ENCODE measurements at places on chromosomes 12 and 14.

GRCh38 chr12:19965196-19966038 lies 402.9 kb upstream of the PDE3A start:
- peak; percentile 73 for DNase-seq

DNA sequence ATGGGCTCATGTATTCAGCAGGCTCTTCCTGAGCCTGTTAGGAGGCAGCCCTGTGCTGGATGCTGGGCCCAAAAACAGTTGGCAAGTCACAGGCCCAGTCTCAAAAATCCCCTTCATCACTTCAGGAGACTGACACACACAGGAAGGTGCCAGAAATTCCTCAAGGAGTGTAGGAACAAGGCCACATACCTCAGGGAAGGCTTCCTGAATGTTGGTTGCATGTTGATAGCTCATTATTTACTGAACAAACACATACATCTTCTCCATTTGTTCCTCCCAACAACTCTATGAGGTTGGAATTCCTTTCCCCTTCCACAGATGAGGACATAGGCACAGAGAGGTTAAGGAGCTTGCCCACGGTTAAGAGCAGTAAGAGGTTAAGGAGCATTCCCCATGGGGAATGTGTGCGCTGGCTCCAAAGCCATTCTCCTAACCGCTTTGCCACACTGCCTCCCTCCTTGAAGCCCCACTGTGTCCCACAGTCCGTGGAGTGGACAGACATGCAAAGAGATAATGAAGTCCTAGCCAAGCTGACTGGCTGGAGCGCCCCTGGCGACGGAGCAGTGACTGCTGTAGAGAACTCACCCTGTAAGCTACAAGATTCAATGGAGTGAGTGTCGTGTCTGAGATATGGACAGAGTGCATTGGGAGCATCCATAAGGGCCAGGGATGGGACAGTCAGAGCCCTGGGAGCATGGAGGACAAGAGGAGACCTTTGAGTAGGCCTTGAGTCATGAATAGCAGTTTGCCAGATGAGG lies 3.3 kb downstream of the HHIPL1 start:
- DNase-seq = no peak

DNA sequence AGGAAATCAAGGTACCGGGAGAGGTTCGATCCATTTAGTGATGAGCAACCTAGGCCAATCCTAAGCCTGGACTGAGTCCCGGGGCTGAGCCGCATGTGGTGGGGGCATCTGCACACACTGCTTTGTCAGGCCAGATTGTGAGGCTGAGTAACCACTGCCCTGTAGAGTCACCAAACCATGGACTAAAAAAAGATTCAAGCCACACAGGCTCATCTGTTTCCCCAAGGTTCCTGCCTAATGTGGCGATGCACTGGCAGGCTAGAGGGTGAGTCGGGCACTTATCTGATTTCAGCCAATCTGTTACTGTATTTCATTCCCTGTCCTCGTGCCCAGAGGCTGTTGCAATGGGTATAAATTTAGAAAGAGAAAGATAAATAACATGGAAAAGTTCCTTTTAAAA lies 140.8 kb downstream of the TTC7B start:
- no peak for DNase-seq

- DNase-seq = no peak
Measured at GRCh38 chr12:84805474-84805858, 107.1 kb downstream of the SLC6A15 start.

DNA sequence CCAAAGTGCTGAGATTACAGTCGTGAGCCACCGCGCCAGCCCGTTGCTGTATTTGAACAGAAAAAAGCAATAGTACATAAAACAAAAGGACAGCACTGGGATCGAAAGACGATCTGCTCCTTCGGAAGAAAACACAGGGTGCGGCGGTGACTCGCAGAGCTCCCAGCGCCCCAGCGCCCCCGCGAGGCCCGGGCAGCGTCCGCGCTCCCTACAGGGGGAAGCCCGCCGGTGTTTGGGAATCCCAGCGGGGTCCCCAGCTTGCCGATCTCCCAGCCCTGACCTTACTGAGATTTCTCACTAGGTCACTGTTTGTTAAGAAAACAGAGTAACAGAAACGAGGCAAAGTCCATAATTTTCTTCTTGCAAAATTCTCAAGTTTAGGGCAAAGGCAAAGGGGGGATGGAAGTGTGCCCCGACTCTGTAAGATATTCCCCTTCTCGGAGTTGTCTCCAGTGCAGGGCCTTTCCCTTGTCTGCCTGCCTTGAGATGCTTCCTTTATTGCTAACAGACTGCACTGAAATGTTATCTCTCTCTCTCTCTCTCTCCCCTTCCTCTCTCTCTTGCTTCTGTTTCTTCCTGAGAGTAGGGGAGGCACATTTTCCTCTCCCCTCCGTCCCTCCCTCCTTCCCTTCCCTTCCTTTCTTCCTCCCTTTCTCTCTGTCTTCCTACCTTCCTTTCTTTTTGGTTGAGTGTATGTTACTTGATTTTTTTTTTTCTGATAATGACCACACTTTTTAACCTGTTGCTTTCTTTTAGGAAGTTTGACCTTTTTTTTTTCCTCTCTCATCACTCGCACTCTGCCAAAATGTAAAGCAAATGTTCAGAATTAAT lies 91.9 kb downstream of the TMEM30B start:
- DNase-seq = no peak

DNA sequence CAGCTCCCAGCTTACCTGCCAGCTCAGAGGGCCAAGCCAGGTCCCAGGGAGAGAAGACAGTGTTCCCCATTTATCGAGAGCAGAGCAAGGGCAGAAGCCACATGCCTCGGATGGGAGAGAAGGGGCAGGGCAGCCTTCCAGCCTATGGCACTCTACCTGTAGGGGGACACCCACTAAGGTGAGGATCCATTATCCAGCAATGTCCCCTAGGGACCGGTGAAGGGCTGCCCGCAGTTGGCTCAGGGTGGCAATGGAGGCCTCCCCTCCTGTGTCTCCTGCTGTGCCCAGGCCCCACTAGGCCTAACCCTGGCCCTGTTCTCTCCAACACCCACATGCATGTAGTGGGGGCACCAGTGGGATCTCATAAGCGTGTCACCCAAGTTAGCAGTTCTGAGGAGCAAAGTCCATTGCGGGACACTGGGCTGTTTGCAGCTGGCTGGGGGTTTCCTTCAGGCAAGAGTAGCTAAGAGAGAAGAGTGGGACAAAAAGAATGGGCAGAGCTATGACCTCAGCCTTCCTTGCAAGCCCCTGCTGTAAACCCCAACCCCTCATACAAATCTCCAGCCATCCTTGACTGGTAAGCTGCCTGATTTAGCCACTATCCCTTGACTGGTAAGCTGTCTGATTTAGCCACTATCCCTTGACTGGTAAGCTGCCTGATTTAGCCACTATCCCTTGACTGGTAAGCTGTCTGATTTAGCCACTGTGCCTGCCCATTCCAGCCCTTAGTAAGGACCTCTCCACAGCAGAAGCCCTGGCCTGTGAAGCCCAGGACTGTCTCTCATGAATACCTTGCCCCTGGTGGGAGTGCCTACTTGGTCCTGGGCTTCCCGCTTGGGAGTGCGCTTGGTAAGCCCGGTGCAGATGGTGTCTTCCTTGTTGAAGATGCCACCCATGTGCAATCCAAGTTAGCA lies 5.2 kb upstream of the ASB2 start:
- no peak for DNase-seq

- DNase-seq = no peak
Measured at GRCh38 chr12:108793756-108794441, 62.6 kb upstream of the CORO1C start.

GRCh38 chr12:27901959-27902358 lies 70.6 kb downstream of the PTHLH start:
- no peak for DNase-seq

GRCh38 chr14:99809859-99810558 lies 16.8 kb downstream of the EML1 start:
- DNase-seq = no peak

GRCh38 chr12:79370021-79370420 lies 320.7 kb downstream of the PAWR start:
- no peak for DNase-seq

- DNase-seq = no peak
Measured at GRCh38 chr14:44497148-44497547, 9.9 kb downstream of the FSCB start.

DNA sequence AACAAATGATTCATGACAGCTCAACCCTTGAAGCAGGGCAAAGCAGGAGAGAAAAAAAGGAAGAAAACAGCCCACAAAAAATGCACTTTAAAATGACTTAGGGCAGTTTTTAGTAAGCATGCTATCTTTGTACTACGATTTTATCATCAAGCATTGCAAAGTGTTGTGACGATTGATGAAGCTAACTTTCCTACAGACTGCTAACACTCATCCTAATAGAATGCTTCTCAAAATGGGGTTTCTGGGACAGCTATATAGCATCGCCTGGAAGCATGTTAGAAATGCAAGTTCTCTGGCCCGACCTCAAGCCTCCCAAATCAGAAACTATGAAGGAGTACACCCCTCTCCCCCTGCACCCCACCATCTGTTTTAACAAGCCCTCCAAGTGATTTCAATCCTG lies 256.4 kb downstream of the SSPN start:
- no peak for DNase-seq

GRCh38 chr12:1494856-1495255 lies 99.5 kb downstream of the FBXL14 start:
- DNase-seq = no peak

DNA sequence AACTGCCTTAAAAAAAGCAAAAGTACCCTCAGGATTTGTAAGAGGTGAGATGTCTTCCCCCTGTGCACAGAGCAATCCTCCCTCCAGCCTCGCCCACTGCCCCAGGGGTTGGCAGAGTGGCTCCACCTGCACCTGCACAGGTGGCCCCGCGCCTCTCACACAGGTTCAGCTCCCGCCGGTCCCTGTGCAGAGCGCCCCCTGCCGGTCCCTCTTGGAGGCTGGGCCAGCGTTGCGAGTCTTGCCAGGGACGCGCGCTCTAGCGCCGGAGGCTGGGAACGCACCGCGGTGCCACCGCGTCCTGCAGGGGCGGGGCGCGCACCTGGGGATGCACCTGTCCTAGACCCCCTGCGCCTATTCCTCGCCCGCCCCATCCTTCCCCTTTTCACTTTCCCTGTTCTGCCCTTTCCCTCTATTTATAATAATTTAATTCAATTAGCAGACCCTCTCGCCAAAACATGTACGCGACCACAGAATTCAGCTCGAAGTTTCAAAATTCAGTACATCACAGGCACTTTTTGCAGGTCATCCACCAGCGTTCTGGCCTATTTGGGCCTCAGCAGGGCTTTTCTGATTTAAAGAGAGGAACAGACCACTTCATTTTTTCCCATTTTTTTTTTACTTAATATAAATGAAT lies 618.6 kb downstream of the AACS start:
- no peak for DNase-seq

- no peak for DNase-seq
Measured at GRCh38 chr14:34354556-34354955, 107.5 kb downstream of the SPTSSA start.

GRCh38 chr12:108596854-108597558 lies 878 bp downstream of the TMEM119 start:
- DNase-seq = no peak

GRCh38 chr12:57772429-57773322 lies at the start of gene EEF1AKMT3:
EEF1AKMT3 (plus strand) TSS chr12:57772614; CDS start chr12:57772725, 111 bp downstream.
- peak; percentile 44 for DNase-seq

- DNase-seq = peak; percentile 74
Measured at GRCh38 chr12:110403146-110403975, at the start of gene ANAPC7. ANAPC7 (minus strand) TSS chr12:110403708; CDS start chr12:110403627, 81 bp downstream.

- no peak for DNase-seq
Measured at GRCh38 chr12:52838609-52839435, 4.7 kb upstream of the KRT79 start.

Measured in CMK (cell line).